Heart left ventricle (tissue), 16 donors: ENCODE measurements at places on chromosomes 4 and X. TPM values are rescaled to one million over a fixed set of nuclear protein-coding genes. Genes with fewer than 3 reads are reported as not detected.

The TLR2 gene
- 1.6 TPM for polyA plus RNA-seq

The AKAP4 gene
- not detected for polyA plus RNA-seq

The ARMCX2 gene
- polyA plus RNA-seq, result 29.5 TPM

The MAGEA9B gene
- not detected for polyA plus RNA-seq

The TCP11X2 gene
- not detected for polyA plus RNA-seq
